ENCODE measurements at places on chromosomes 7 and 10.

DNA sequence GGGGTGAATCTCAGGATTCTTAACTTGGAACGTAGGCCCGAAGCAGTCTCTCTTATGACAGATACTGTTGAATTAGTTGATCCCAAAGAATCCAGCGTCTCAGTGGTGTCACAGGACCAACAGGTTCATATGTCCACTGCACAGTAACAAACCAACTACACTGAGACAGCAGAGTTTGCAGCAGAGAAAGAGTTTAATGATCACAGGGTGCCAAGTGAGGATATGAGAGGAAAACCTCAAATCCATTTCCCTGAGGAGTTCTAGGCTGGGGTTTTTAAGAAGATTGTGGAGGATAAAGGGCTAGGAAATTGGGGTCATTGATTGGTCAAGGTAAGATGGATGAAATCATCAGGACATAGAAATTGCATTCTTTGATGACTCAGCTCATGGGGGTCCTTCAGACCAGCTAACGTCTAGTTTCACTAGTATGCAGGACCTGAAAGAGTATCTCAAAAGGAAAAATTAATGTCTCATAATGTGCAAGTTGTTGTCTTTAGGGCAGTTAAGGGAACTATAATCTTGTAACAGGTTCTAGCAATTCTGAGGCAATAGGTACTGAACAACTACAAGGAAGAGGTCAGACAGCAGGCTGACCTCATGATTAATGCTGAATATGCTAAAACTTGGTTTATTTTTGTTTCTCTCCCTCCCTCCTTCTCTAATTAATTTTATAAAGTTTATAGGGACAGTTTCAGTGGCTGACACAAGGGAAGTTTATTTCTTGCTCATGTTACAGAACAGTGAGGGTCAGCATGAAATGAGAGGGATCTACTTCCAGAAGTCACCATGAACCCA is 310.9 kb upstream of the NEBL start:
- DNase-seq, result no peak

DNA sequence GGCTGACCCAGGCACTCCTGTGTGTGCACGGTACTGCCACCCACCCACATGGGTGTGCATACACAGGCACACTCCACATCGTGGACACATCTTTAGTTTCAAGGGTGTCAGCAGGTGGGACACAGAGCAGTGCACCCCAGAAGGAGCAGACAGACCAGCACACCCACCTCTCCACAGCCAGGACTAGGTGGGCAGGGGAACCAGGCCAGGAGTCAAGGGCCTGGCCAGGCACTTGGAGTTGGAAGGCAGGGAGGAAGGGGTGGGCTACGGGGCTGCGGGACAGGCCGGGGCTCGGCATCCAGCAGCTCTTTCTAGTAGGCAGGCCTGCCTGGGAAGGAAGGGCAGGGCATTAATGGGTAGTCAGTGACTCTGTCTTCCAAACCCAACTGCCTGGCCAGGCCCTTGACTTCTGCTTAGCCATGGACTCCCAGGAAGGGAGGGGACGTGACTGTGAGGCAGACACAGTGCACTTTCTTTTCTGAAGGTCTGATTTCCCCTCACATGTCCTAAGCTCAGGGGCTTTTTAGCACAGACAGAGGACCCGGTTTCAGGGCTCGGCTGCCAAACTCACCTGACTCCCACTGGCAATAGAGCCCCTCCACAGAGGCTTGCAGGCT is 14.6 kb downstream of the RASGEF1A start:
- DNase-seq, result no peak

DNA sequence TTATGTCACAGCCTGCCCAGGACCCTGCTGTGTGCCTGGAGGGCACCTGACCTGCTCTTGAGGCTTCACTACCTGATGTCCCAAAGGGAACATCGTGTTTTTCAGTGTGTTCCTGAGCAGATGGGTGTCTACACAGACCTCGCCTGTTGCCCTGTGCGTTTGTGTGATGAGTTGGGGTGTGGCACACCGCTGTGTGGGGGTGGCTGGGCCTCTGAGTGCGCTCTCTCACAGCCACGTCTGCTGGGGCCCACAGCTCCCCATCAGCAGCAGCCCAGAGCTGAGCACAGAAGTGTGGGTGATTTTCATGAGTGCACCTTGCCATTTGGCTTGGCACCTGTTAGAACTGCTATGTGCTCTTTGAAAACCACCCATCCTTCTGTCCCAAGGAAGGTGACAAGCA is 121.5 kb downstream of the NKX6-2 start:
- DNase-seq, result no peak

DNA sequence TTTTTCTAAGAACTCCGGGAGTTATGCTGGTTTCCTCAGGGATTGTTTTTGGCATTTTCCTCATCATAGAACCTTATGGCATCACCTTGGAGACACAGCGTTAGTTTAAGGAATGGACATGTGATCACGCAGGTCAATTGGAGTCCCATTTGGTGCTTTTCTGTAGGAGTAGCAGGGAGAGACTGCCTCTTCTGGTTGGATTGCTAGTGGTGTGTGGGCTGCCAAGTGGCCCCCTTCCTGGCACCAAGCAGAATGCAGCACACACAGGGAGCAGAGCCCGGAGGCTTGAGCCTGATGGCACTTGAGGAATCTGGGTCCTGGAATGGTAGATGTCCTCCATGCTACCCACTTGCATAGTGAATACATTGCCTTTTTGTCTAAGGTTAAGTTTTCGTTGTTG is 57.9 kb downstream of the SDK1 start:
- no peak for DNase-seq

DNA sequence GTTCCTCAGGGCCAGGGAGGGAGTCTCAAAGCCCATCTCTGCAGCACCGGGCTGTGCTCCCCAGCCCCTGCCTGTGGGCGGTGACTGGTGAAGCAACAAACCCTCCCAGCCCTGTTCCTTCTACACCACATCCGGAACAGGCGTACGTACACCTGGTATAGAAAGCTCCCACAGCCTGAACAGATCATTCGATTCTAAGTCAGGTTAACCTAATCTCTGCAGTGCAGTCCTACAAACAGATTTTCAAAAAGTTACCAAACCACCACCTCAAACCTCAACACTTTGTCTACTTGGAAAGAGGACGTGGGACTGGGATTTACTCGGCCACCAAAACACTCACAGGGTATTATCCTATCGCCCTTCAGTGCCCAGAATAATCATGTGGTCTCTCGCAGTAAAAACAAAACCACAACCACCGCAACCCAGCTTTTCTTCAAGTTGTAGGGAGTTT is 238.4 kb downstream of the DIP2C start:
- DNase-seq, result peak; percentile 41

DNA sequence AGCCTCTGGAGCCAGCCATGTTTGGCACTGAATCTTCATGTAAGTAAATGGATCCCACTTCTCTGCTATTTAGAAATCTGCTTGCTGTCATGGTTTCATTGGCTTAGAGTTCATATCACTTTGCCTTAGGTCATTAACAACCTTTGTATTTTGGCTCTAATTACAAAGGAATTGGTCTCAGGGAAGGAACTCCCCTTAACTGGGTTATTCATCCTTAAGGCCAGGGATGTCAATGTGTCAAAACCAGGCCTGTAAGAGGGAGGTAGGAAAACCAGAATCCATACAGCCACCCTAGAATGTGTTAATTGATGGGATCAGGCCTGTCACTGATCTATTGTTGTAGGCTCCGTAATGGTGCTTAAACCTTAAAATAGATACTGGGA is 67.3 kb downstream of the ST7 start:
- no peak for DNase-seq

- DNase-seq, result peak; percentile 14
Measured at GRCh38 chr7:18345641-18346234, 149.8 kb upstream of the HDAC9 start.

- DNase-seq, result no peak
Measured at GRCh38 chr10:69951658-69952057, 101.0 kb upstream of the MACROH2A2 start.

DNA sequence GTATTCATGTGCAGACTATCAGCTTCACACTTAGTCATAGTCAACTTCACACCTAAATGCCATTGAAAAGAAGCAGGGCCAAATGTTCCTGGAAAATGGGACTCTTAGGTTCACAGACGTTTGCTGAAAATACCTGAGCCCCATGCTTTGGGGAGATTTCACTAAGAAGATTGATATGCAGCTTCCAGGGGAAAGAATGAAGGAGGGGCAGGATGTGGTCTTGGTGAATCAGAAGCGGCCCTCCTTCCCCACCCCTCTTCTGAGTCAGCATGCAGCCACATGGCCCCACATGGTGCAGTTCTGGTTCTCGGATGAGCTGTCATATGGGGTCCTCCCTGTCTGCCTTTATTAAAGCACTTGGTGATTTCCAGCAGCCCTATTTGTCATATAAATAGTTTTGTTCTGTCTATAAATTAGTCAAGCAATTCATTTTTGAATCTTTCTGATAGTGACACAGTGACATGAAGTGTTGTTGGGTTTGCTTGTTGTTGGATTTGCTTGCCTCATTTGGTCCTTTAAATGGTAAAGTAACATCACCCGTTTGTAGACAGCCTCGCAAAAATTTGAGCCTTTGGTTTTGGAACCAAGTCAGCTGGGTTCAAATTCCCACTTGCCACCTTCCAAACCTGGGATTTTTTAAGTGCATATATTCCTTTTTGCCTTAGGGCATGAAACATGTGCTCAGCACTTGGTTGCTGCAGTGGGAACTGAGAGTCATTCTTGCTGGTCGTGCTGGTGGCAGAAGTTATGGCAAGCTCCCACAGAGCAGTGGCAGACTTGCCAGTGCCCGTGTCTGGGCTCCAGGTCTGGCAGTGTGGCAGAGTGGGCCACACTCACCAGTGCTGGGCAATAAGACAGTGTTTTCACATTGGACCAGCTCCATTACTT is 68.1 kb upstream of the CDK6 start:
- DNase-seq, result no peak

- no peak for DNase-seq
Measured at GRCh38 chr10:120400601-120401000, 56.4 kb upstream of the PLPP4 start.

DNA sequence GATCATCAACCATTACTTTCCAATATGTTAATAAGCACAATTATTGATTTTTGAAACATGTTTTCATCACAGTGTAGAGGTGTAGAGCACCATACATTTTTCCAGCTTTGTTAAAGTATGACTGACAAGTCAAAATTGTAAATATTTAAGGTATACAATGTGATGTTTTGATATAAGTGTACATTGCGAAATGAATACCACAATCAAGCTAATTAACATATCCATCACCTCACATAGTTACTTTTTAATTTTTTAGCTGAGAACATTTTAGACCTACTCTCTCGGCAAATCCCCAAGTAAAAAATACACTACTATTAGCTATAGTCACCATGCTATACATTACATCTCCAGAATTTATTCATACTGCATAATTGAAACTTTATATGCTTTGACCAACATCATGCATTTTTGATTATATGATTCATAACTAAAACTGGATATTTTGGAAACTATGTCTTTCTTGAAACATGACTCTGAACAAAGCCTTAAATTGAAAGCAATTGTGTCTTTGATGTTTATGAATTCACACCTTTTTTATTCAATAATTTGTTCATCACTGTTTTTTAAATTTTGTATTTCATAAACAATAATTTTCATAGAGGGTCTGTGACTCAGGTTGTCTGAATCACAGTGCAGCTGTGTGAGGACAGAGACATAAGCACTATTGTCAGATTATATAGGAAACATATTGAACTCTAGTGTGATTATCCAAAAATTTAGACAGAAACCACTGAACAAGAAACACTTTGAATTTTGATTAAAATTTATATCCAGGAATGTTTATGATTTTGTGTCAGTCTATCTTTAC is 486.1 kb downstream of the SEMA3D start:
- no peak for DNase-seq

DNA sequence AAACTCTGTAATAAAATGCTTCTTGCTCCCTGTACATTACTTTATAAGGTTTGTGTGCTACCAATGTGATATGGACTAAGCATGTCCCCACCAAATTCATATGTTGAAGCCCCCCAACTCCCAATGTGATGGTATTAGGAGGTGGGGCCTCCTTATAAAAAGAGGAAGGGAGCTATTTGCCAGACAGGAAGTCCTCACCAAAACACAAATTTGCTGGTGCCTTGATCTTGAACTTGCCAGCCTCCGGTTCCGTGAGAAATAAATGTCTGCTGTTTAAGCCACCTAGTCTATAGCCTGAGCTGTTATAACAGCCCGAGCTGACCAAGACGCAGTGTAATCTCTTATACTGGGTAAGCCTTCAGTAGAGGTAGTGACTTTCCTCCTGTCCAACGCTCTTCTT is 114.5 kb downstream of the INHBA start:
- no peak for DNase-seq

- DNase-seq, result no peak
Measured at GRCh38 chr10:17547060-17547459, 70.1 kb downstream of the HACD1 start.

DNA sequence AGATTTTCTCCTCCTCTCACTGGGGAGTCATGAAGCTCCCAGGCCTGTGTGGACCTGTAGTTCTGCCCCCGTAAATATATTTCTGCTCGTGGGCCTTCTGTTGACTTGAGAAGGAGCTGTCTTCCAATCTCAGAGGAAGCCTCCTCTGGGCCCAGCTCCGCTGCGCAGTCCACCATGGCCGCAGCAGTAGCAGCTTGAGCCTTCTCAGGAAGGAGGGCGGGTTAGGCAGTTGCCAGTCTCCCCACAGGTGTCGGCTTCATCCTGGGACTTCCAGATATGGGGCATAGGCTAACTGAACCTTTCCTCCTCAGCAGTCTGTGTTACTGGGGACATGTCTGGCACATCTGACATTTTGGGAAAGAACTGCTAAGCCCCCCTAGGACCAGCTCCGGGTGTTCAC is 62.9 kb upstream of the TRIM8 start:
- no peak for DNase-seq

DNA sequence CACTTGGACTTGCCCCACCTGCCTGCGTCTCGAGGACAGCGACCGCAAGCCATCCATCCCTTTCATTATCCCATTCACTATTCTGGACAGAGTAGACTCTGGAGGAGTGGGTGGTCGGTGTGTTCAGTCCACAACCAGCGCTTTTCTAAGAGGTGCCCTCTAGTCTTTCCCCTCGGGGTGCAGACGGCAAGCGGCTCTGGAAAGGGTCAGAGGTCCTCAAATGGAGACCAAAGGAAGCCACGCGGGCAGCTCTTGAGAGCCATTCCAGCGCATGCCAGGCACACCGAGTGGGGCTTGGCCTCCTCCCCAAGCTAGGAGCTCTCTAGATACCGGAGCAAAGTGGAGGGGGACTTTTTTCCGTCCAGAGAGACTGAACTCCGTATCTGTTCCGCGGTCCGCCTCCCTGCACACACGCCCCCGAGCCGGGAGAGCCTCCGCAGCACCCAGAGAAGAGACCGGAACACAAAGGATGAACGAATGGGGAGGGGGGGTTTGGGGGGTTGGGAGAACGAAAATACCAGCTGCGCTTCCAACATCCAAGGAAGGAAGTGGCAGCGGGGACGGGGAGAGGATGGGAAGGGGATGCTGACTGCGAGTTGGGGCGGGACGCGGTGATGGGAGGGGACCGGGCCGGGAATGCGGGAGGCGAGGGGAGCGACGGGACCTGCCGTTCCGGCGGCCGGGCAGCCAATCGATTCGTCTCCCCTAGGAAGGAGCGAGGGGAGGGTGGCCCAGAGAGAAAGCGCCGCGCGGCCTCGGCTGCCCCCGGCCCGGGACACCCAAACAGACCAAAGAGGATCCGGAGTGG is 515 bp downstream of the GSDME start:
- no peak for DNase-seq

DNA sequence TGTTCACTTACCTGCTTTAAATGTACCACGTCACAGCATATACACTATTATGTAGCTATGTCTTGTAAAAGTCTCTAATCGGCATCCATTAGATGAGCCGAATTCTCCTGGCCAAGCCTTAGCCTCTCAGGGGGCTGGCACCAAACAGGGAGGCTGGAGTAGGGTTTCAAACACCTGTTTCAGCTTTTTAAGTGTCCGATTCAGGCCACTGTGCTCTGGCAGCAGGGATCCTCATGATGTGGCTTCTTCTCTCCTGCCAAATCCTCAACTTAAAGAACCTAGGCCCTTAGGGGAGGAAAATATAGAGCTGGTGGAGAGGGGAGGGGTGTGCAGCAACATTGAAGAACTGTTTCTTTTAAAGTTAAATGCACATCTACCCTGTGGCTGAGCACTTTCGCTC is 68.5 kb upstream of the NFKB2 start:
- no peak for DNase-seq

Data from germinal center (tissue), 1 donor.